M059J (cell line): ENCODE measurements at places on chromosomes 11 and 22. TPM values are rescaled to one million over a fixed set of nuclear protein-coding genes. Genes with fewer than 3 reads are reported as not detected.
A peak's percentile ranks its signal among the peaks of the same experiment; 100 is the strongest.

The TMPRSS6 gene
- total RNA-seq: not detected in 2 replicates

The OR52I2 gene
- total RNA-seq: not detected in 2 replicates

DNA sequence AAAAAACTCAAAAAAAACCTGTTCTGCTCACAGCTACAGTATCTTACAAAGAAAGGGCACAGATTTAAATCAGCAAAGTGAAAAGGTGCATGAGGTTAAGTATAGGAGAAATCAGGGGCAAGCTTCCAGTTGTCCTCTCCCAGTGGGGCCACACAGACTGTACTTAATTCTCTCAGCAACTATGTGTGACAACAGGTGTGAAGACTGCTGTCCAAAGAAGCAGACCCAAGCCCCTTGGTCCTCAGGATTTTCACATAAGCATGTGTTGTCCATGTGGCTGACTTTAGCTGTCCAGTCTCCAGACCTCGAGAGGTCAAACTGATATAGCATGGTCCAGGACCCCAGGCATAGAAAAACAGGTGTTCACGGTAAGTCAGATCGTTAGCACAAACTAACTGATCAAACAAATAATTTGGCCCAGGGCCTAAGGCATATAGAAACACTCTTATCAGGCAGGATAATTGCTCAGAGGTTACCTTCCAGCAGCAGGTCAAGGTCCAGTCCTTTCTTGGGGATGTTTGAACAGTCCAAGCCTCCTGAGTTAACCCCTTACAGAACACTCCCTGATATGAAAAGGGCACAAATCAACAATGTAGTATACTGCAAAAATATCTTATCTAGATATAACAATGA, 21.1 kb upstream of the CSTF3 start:
- DNase-seq: no peak

GRCh38 chr22:34099278-34099677, 179.0 kb upstream of the LARGE1 start:
- DNase-seq: no peak

- peak; percentile 90 for DNase-seq
These were observed 17.6 kb upstream of the GRK2 start for GRCh38 chr11:67248653-67249052.

The SREBF2 gene
- total RNA-seq: 30.3 and 44.9 TPM in 2 replicates

DNA sequence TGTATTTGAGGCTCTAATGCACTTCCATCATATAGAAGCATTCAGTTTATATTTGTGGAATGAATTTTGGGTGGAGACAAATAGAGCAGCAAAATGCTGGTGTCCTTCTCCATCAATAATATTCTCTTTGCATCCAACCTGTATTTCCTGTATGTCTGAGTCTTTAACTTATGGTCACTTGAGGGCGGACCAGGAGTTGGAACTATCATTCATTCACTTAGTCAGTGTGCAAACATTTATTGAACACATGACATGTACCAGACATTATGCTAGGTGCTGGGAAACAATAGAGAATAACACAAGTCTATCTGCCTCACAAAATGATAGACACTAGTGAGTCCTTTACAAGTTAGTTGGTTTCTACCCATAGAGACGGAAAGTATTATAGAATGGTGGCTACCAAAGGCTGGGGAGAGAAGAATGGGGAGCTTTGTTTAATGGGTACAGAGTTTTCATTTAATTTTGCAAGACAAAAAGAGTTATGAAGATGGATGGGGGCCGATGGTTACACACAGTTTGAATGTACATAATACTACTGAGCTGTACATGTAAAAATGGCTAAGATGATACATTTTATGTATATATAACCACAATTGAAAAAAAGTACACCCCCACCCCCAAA, 4.6 kb upstream of the TMEM123 start:
- DNase-seq: no peak

DNA sequence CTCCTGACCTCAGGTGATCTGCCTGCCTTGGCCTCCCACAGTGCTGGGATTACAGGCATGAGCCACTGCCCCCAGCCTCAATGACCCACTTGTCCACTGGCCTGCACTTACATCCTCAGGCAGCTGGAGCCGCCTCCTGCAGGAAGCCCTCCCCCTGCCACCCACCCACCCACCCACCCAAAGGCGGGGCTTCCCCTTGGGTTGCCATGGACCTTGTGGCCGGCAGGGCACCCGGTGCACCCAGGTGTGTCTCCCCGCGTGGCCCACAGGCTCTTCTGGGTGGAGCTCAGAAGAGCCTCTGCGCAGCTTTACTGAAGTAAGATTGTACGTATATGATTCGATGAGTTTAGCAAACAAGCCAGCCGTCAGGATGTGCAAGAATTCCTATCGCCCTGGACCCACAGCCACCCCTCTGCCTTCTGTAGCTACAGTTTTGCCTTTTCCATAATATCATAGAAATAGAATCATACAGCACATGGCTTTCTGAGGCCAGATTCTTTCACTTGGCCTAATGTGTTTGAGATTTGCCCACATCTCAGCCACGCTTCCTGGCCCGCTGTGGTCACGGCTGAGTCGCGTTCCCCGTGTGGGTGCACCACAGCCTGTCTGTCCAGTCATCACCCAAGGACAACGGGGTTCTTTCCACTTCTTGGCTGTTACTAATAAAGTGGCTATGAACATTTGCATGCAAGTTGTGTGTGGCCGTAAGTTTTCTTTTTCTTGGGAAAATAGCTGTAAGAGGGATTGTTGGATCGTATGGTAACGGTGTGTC, 5.3 kb upstream of the BRSK2 start:
- no peak for DNase-seq

GRCh38 chr22:17638182-17638431, 450 bp upstream of the BCL2L13 start:
- no peak for DNase-seq

The PAX6 gene
- total RNA-seq: 30.6 and 36.2 TPM in 2 replicates

- DNase-seq: peak; percentile 67
These were observed 976.9 kb upstream of the TENM4 start for GRCh38 chr11:80417681-80418080.

DNA sequence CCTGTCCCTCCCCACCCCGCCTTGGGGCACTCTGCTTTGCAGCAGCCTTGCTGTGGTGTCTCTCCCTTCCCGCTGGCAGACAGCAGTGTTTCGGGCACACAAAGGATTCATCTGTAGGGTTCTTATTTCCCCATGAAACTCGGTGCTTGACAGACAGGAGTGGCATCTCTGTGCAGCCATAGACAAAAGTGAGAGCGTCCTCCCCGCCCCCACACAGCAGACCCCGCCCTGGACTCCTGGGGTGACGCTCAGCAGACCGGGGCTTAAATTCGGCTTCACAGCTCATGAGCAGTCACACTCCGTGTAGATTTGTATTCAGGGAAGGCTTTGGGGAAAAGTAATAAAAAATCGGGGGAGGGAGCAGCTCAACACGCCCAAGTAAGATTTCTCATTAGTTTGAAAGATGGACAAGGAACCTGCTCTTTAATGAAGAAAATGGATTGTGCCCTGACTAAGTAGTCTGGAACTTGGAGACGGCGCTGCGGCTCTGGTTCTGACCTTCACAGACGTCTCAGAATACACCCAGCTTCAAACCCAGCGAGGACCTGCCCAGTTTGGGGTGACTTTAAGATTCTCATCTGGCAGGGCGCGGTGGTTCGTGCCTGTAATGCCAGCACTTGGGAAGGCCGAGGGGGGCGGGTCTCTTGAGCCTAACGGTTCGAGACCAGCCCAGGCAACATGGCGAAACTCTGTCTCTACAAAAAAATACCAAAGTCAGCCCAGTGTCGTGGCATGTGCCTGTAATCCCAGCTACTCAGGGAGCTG, 136.0 kb downstream of the CACNA1I start:
- DNase-seq: no peak

- DNase-seq: no peak
These were observed 203.7 kb upstream of the MTMR2 start for GRCh38 chr11:96127596-96127959.

The E2F8 gene
- 3.9 and 8.5 TPM in 2 replicates for total RNA-seq

The WT1 gene
- 4.6 and 5.9 TPM in 2 replicates for total RNA-seq

DNA sequence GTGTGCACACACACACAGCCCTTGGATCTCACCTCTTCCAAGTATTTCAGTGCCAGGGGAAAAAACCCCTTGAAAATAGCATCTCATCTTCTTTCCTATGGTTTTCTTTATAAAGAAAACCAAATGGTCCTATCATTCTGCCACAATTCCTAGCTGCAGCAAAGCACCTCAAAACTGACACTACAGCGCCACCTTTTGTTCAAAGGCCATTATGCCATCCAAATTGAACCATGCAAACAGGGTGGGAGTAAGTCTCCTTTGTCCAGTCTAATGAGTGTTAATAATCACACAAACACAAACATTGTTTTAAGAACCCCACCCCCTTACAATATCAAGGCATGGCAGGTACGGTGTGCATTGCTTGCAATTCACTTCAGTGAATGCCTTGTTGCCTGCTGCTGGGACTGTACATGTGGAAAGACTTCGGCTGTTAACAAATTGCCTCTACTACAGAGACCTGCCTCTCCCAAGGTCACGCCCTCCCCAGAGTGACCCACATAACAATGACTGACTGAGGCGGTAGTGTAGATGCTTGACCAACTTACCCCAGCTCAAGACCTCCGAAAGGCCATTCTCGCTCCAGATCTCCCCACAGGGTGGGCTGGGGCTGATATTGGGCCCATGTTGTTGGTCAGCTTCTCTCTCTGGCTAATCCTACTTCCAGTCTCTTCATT, 31.7 kb downstream of the FAM181B start:
- DNase-seq: peak; percentile 31

The GSTT2B gene
- total RNA-seq: 6.2 and 10.1 TPM in 2 replicates

GRCh38 chr22:46444390-46444854, 93.0 kb downstream of the CELSR1 start:
- no peak for DNase-seq

DNA sequence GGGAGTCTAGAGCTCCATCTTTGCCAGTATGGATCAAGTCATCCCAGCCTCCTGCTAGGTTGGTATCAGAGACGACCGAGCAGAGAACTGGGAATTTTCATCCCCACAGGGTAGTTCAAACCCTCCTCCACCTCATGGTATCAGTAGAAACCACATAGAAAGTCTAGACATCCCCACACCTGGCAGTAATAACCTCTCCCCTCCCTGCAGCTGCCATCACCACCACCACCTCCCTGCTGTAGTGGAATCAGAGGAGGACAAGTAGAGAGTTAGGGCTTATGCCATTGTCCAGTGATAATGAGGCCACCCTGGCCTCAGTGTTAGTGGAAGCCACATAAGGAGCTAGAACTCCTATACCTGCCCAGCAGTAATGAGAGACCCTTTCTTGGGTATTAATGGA, 34.3 kb downstream of the BTG4 start:
- no peak for DNase-seq

The OR5L1 gene
- total RNA-seq: not detected in 2 replicates

The OR5P2 gene
- not detected in 2 replicates for total RNA-seq

- no peak for DNase-seq
These were observed 65.0 kb downstream of the LRRC32 start for GRCh38 chr11:76605338-76606074.

DNA sequence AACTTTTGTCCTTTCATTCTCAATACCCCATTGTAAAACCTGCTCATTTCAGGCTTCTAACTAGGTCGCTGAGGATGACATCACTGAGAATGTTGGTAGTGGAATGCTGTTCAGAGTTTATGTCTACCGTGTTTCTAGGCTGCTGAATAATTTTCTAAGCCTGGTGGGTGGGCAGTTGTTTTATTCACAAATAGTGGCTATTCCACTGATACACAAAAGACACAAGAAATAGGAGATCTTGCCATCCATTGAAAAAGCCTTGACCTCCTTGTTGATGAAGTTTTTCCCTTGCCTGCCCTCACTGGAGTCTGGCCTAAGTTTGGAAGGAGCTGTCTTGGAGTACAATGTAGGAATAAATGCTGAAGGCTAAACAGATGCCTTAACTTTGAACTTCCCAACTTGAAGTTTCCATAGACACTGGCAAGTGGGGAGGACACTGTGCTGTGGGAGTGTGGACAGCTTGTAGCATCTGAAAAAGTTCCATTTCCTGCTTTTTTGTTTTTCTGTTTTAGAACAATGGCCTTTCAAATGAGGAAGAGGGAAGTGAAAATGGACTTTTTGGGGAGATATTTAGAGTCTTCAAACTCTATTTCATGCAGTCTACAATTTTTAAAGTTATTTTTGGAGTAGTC, 59.2 kb downstream of the TRIM44 start:
- no peak for DNase-seq

The MIF gene
- total RNA-seq: 313 and 368 TPM in 2 replicates

GRCh38 chr11:662689-663274, 25.7 kb downstream of the DRD4 start:
- peak; percentile 45 for DNase-seq

DNA sequence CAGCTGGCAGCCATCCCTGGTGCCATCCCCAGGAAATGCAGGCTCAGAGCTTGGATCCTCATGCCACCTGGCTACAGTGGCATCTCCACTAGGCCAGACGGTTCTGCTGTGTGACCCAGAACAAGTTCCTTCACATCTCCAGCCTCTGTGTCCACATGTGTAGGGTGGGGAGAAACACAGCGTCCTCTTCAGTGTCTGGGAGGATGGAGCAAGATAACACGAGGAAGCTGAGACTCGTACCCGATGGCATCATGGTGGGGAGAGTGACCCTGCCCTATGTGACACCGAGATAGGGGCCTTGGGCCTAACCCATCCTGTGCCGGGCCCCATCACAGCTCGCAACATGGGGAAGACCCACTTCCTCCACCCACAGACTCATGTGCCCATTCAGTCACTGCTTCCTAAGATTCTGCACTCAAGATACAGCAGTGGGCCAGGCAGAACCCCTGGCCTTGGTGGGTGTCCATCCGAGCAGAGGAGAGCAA, 78.5 kb downstream of the MORC2 start:
- DNase-seq: no peak

The TBX10 gene
- not detected in 2 replicates for total RNA-seq

GRCh38 chr22:35451592-35451991, 51.7 kb downstream of the MCM5 start:
- DNase-seq: no peak

GRCh38 chr11:44171518-44171917, 76.0 kb downstream of the EXT2 start:
- no peak for DNase-seq

The BIK gene
- 0.86 and 1.1 TPM in 2 replicates for total RNA-seq

The TRPC6 gene
- not detected in 2 replicates for total RNA-seq

DNA sequence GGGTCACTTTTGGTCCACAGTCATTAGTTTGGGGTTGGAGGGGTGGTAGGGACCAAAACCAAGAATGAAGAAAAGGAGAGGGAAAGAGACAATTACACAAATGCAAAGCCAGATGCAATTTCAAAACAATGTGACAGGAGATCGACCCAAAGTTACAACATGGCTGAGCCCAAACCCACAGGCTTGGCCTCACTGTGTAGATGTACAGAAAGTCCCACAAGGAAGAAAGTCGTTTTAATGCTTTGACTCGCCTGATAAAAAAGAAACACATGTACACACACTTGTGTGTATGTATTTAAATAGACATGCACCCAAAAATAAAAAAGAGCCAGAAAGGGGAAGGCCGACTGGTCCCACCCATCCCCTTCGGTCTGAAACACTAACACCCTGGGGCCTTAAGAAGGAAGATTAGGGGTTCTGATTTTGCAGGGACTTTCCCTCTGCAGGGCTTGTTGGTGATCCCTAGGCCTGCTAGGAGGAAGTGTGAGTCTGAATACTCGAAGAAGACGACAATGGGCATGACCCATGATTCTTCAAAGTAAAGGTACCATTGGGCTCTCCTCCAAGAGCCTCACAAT, 104.1 kb downstream of the ETS1 start:
- DNase-seq: no peak

- no peak for DNase-seq
These were observed 12.5 kb downstream of the VPS26B start for GRCh38 chr11:134236834-134237556.
